ENCODE measurements at places on chromosomes 16 and 17.

- DNase-seq, result no peak
These were observed 1425.1 kb upstream of the CDH8 start for GRCh38 chr16:63461248-63461841.

GRCh38 chr17:34709158-34709754 lies 129.9 kb downstream of the TMEM132E start:
- DNase-seq, result no peak

GRCh38 chr16:67718668-67719047 lies 458 bp downstream of the GFOD2 start:
- DNase-seq, result no peak

DNA sequence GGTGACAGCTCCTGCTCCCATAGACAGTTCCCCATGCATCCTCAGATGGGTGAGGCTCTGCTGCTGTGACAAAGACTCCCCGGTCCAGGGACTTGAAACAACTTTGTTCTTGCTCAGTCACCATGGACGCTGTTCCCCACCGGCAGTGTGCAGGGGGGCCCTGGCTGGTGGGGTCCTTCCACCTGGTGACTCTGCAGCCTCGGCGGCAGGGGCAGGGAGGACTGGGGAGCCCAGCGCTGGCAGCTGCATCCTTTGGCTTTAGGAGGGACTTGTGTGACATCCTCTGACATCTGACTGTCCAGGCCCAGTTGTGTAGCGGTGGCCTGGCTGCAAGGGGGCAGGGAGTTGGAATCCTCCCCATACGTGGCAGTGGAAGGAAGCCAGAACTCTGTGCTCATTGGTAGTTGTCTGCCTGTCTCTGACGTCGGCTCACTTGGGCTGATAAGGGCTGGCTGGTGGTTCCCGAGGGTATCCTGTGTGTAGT lies 107.3 kb downstream of the CMIP start:
- no peak for DNase-seq

DNA sequence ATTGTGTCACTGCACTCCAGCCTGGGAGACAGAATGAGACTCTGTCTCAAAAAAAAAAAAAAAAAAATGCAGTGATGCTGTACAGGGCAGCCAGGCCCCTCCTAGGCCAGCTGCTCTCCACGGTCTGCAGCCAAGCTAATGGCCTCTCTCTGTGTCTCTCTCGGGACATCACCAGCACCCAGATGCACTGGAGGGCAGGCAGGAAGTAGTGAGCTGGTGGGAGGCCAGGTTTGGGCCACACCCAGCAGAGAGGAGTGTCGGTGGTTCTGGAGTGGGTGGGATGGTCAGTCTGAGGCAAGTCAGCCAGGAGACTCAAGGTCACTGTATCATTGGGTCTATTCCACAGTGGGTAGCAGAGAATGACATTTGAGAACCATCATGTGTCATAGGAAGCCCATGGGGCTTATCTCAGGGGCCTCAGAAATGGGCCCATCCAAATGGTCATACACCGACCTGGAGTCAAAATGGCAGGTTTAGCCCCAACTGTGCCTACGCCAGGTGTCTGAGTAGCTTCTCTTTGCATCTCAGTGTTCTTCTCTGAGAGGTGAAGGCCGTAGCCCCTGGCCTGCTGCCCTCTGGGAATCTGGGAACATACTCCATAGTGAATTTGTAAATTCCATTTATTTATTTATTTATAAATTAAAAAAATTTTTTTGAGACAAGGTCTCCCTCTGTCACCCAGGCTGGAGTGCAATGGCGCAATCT lies 22.7 kb downstream of the WNT9B start:
- DNase-seq, result no peak
